ENCODE measurements at places on chromosomes 6 and 20. TPM values are rescaled to one million over a fixed set of nuclear protein-coding genes. Genes with fewer than 3 reads are reported as not detected.

Gene ADTRP
- total RNA-seq: 2.6 TPM

Gene TAF11
- 19.3 TPM for total RNA-seq

Gene COL21A1
- 29.5 TPM for total RNA-seq

Gene ZFP57
- not detected for total RNA-seq

Gene MACROD2
- 1.3 TPM for total RNA-seq

Gene FAM83C
- total RNA-seq: not detected

Gene FOXS1
- not detected for total RNA-seq

Gene WDR46
- total RNA-seq: 85.0 TPM

Gene STMND1
- total RNA-seq: not detected

Gene TNFRSF21
- total RNA-seq: 17.7 TPM

Gene SIRPG
- not detected for total RNA-seq

Gene LY6G5C
- total RNA-seq: 1.1 TPM

Gene TCP11
- not detected for total RNA-seq

Gene MATN4
- not detected for total RNA-seq

Gene SPATS1
- not detected for total RNA-seq

Gene MYLK4
- 0.98 TPM for total RNA-seq

Gene SLC17A9
- 0.41 TPM for total RNA-seq

Gene ASIP
- not detected for total RNA-seq

Gene RIPPLY2
- total RNA-seq: not detected

Gene ZC2HC1B
- total RNA-seq: not detected

Gene MLN
- total RNA-seq: not detected

Gene HLA-DRA
- 0.45 TPM for total RNA-seq

Gene MTFR2
- 6.1 TPM for total RNA-seq

Gene ZNF76
- 18.4 TPM for total RNA-seq

Gene PPDPF
- total RNA-seq: 35.3 TPM

Gene NKAPL
- 1.9 TPM for total RNA-seq

Gene DLL1
- 4.9 TPM for total RNA-seq

Gene SSTR4
- not detected for total RNA-seq

Gene PTCRA
- total RNA-seq: not detected

Gene SEMG1
- total RNA-seq: not detected

Gene PHACTR1
- total RNA-seq: 0.49 TPM

Gene PLN
- 0.27 TPM for total RNA-seq

Gene AFDN
- 29.2 TPM for total RNA-seq

Gene TPX2
- 6.2 TPM for total RNA-seq

Gene EFCAB8
- not detected for total RNA-seq

Gene MYT1
- total RNA-seq: not detected

Gene BCAS1
- total RNA-seq: 2.3 TPM

Gene PNPLA1
- not detected for total RNA-seq

Measured in fibroblast of the aortic adventitia (primary cell).